A172 (cell line): ENCODE measurements at places on chromosomes 12 and 14.

DNA sequence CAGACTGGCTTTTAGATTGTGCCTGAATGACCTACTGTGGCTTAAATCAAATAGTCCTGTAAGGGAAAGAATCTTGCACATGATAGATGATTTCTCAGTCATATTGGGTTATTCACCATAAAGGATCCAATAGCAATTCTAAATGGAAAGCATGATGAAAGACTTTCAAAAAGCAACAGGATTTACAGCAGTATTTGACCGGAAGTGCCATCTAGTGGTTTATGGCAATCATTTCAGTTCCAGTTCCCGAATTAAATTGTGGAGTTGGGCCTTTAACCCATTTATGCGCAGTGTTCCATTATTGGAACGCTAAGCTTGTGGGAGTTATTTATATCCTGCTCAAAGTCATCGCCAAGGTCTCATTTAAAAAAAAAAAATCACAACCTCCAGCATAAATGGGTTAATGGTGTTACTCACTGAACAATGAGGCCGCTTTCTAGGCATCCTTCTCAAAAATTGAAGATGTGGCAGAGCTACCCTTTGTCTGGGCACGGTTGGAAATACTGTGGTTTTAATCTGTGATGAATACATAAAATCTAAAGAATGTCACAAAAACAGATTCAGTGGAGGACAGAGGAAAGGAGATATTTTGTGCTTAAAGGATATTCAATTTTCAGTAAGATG, 60.8 kb upstream of the REP15 start:
- peak; percentile 61 for DNase-seq

DNA sequence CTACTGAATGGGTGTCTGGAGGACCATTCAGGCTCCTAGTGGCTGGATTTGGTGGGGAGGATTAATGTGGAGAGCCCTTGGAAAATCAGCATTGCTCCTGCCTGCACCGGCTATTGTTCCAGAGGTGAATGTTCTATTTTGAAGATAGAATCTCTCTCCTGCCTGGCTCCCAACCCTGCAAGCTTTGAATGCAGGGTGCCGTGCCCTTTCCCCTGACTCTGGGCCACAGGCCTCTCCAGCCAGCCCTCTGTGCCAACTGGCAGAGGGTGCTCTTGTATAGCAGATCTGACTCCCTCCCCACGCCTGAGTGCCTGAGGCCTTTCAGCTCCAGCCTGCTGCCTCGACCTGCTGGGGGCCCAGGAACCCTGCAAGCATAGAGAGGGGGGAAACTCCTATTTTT, 106.8 kb downstream of the TMEM260 start:
- DNase-seq, result no peak

GRCh38 chr14:37599507-37600368, 4.3 kb downstream of the TTC6 start:
- DNase-seq, result no peak

DNA sequence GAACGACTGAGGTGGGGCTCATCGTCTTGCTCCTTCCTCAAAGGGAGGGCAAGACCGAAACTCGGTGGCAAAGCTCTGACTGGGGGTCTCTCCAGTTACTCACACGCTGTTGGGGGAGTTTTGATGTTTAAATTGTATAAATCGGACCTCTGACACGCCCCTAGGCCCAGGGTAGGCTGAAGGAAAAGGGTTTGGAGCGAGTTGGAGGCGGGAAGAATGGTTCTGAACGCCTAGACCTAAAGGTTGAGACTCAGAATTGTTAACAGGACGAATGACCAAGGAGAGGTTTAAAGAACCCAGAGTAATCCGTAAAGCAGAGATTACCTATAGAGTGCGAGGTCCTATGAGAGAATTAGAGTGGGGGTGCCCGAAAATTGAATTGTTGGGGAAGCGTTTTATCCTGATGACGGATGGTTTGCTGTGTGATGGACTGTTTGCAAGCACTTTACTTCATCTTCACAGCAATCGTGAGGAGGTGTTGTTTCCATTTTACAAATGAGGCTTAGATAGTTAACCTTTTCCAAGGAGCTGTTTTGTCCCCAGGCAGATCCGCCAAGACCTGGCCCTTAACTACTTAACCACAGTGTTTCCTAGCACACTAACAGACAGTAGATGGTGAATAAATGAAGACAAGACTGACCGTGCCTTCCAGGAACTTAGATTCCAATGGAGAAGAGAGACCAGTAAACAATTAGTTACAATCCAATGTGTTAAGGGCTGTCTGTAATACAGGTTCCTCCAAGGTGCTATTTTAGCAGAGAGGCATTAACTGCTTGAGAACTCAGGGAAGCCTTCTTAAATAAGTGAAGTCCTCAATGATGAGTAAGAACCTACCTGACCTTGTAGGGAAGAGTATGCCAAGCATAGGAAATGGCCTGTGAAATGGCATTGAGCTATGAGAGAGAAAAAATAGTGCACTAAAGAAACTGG, 929 bp upstream of the UBE2N start:
- DNase-seq, result peak; percentile 7

DNA sequence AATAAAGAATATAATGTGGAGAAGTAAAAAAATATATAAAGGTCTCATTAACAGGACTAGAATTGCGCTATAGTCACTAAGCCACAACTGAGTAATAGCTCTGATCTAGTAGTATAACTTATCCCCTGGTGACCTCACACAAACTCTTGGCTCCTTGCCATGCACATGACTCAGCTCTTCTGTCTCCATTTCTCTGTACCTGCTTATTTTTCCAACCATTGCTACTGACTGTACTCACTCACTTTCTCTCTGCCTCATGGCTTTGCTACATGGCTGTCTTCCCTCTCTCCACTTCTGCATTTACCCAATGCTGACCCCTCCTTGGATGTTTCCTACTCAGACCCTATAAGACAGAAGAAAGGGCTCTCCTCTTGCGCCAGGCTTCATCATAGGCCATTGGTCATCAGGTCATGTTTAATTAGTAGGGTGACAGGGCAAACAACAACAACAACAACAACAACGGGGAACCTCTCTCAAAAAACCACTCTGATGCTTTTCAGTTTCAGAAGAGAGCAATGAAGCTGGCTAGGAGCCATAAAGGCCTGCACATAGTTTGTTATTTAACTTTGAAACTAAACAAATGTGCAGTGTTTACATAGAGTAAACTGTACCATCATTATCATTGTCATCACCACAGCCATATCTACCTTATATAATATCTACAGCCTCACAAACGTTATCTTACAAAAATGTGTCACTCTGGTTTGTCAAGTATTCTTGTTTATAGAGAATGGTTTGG, 25.6 kb upstream of the KRAS start:
- peak; percentile 94 for DNase-seq

DNA sequence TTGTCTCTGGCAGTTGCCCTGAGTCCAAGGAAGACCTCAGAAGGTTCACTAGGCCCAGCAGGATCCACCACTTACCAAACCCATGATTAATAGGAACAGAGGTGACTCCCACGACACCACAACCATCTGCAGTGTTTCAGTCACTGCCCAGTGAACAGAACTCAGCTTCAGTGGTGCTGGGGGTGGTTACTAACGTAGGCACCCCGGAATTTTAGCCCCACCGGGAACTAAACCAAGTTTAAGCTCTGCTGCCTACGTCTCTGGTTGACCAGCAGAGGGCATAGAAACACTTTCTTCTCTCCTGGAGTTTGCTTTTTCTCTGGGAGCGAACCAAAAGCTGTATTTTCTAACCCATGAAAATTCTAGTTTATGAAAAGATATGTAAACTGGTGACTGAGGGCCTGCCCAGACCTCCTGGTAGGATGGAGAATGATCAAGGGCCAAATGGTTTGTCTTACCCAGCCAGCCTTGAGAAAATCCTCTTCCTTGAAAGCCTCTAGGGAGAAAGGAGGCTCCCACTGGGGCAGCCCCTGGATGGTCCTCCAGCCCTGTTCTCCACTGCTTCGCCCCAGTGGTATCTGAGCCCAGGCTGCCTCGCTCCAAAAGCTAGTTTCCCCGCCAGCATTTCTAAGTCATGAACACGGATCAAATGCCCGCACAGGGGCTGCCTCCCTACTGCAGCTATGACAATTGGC, 379.8 kb downstream of the DPF3 start:
- DNase-seq, result peak; percentile 52

GRCh38 chr12:105318651-105319483, 11.6 kb upstream of the C12orf75 start:
- DNase-seq, result no peak

- DNase-seq, result peak; percentile 76
Observed at GRCh38 chr14:84036840-84037239, 1493.1 kb upstream of the FLRT2 start.

DNA sequence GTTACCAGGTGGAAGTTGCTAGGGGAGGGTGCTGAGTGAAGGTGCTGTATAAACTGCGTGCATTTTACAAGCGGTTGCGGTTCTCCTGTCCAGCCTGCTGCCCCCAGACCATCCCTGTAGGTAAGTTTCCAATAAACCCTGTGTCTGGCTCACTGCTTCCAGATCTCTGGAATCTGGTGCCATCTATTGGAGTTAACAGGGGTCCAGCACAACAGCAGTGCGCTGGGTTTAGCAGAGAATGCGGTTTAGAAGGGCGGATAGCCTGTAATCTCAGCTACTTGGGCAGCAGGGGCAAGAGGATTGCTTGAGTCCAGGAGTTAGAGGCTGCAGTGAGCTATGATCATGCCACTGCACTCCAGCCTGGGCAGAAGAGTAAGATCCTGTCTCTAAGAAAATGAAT, 4.9 kb downstream of the AACS start:
- DNase-seq, result no peak

DNA sequence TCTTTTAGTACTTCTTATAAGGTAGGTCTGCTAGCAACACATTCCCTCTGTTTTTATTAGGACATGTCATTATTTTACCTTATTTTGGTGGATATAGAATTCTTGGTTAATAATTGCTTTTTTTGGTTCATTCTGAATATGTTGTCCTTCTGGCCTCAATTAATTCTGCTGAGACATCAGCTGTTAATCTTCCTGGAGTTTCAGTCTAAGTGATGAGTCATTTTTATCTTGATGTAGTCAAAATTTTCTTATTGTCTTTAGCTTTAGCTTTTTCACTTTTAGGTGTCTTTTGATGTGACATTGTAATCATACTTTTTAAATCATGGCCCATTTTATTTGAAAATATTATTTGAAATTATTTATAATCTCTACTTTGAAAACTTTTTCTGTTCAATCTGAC, 104.9 kb upstream of the PMCH start:
- DNase-seq, result no peak

- no peak for DNase-seq
Observed at GRCh38 chr12:19953734-19954133, 414.6 kb upstream of the PDE3A start.

GRCh38 chr14:75334549-75335051, 56.0 kb downstream of the FOS start:
- DNase-seq, result no peak

GRCh38 chr12:14614704-14615121, 47.0 kb upstream of the PLBD1 start:
- no peak for DNase-seq

DNA sequence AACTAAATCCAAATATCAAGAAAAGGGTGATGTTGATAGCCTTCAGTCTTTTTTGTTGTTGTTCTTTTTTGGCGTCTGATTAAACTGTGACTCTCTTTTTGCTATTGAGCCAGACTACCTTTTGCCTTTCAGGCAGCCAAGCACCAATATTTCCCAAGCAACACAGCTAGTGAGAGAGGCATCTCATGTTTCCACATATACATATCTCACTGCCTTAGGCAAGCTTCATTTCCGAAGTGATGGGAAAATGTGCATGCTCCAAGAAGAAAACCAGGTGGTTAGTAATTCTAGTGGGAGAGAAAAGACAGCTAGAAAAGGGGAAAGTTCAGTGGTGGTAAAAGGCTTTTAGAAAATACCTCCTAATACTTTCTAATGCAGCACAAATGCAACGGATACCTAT, 277.7 kb downstream of the TMTC2 start:
- no peak for DNase-seq

DNA sequence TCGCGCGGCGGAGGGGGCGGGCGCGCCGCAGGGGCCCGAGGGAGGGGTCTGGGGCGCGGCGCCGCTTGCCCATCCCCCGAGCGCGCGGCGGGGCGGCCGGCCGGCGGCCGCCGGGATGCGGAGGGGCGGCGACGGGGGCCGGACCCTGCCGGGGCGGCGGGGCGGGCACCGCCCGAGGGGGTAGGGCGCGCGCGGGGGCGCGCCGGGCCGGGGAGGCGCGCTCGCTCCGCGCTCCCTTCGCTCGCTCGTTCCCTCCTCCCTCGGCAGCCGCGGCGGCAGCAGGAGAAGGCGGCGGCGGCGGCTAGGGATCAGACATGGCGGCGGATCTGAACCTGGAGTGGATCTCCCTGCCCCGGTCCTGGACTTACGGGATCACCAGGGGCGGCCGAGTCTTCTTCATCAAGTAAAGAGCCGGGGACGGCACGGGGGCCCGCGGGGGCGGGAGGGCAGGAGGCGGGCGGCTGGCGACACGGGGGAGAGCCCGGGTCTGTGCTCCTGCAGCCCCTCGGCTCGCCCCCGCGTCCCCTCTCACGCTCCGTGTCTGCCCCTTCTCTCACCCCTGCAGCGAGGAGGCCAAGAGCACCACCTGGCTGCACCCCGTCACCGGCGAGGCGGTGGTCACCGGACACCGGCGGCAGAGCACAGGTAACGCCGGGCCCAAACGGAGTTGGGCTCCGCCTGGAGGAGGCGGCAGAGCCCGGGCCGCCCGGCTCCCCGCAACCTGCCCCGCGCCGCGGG, at the start of gene PLEKHA5:
Gene PLEKHA5 (plus strand): TSS at position 248 of the 738 bp plus-strand sequence. CDS start 67 bp downstream, at position 315.
- DNase-seq, result peak; percentile 36

DNA sequence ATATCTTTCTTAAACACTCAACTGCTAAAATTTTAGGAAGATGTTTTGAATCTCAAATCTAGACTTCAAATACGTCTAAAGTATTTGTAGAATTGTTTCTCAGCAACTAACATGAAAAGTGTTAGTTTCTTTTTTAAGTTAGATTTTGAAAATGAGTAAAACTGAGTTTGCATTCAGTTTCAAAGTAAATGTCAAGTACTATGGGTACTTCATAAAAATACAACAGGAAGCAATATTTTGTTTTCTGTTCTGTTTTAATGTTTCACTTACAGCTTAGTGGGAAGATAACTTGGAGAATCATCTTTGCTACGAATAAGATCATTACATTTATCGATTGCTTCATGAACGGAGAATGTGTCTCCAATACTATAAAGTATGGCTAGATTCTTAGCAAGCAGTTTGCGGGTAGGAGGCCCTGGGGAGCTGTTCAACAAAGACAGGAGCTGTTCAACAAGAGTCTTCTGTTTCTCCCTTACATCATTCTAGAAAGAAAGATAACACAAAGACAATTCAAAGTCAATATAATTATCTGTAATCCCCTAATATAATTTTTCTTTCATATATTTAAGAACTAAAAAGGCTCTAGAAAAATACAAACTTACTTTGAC, 20.2 kb downstream of the HEATR5A start:
- DNase-seq, result no peak

DNA sequence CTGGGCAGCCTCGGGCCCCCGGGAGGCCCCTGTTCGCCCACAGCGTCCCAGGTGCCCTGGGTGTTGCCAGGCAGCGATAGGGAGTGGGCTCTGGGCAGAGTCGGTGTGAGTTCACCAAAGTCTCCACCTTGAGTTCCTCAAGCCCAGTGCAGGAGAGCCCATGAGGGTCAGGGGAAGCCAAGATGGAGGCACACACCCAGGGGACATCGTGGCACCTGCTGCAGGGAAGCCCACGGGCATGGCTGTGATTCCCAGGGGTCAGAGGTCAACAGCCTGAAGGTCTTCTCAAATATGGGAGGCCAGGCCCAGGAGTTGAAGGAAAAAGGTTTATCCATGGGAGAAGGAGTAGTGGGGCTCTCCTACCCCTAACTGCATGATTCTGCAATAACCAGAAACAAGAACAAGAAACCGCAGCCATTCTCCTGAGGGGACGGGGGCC, 148.8 kb downstream of the ADGRD1 start:
- no peak for DNase-seq

GRCh38 chr14:93375673-93376156, 28.7 kb downstream of the COX8C start:
- DNase-seq, result no peak

GRCh38 chr12:13853471-13853870, 127.9 kb downstream of the GRIN2B start:
- DNase-seq, result no peak
